Renal pelvis (tissue), 12 donors: ENCODE measurements at places on chromosomes 13 and 19. TPM values are rescaled to one million over a fixed set of nuclear protein-coding genes. Genes with fewer than 3 reads are reported as not detected.

DNA sequence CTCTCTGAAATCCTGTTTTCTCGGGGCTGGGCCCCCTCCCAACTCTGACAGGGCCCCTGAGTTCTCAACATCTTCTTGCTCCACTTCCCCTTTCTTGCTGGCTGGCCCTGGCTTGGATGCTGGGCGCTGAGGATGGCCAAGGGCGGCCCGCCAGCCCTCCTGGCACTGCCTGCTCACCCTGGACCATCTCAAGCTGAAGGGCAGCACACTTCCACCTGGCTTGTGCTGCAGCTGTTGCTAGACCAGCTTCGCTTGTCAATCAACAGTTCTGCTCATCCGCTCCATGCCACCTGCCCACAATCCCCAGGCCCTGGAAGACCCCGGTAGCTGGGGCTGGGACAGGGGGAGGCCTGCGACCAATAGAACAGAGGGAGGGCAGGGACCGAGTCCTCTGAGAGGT is 6.9 kb upstream of the GMIP start:
- DNase-seq: no peak

TMEM150B gene
- polyA plus RNA-seq: 1.4 TPM

C1QTNF9B gene
- polyA plus RNA-seq: 0.77 TPM

WDR87 gene
- polyA plus RNA-seq: not detected

DNA sequence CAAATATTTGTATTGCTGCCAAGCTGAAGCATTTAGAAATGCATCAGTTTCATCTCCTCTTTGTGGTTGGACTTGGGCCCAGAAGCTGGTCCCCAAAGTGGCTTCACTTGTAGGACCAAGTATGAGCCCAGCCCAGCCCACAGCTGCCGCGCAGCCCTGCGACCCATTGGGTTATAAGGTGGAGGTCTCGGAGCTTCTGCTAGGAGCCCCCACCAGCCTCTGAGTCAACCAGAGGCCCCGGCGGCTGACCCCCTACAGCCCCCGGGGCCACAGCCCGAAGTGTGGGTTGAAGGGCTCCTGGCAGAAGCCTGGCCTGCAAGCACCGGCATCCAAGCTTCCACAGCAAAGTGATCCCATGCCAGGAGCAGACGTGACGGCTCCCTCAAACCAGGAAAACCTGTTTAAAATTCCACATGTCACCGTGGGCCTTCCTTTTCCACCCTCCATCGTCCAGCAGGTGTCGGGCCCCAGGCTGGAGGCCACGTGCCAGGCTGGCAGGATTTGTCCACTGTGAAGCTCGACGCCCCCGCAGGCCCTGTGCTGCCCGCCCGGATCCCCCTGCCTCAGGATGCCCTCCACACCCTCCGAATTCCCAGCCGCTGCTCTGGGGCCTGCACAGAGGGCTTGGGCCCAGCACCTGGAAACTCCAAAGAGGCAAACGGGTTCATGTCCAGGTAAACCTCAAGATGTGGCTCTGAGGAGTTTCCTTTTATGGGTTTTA is 54.7 kb downstream of the C13orf46 start:
- no peak for DNase-seq

SIGLEC11 gene
- 5.5 TPM for polyA plus RNA-seq
